ENCODE measurements at places on chromosomes 1 and 21.

- DNase-seq, result no peak
Measured at GRCh38 chr1:17207540-17207939, 2.6 kb downstream of the PADI1 start.

GRCh38 chr1:117886101-117886795, 43.2 kb downstream of the GDAP2 start:
- no peak for DNase-seq

DNA sequence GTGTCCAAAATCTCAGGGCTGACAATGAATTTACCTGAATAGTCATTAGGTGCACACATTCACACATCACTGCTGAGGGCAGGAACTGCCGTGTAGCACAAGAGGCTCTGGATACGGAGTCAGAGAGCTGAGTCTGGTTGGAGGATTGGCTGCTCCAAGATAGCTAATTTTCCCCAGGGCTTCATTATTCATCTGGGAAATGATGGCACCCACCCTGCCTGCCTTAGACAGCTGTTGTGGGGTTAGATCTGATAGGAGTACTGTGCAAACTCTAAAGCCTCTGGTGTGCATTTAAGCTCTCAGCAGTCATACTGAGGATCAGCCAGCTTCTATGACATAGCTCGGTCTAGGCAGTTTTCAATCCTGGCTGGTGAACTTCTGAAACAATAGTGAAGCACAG, 67.0 kb downstream of the LMX1A start:
- peak; percentile 38 for DNase-seq

- DNase-seq, result no peak
Measured at GRCh38 chr1:172801771-172802322, 142.9 kb downstream of the FASLG start.

- DNase-seq, result no peak
Measured at GRCh38 chr21:43717967-43718871, 710 bp upstream of the PDXK start.

GRCh38 chr1:115838431-115839028, 2.4 kb downstream of the NHLH2 start:
- peak; percentile 64 for DNase-seq

- peak; percentile 35 for DNase-seq
Measured at GRCh38 chr1:26853156-26853555, 9.8 kb upstream of the SFN start.

- no peak for DNase-seq
Measured at GRCh38 chr1:170590921-170591705, 59.1 kb downstream of the GORAB start.

DNA sequence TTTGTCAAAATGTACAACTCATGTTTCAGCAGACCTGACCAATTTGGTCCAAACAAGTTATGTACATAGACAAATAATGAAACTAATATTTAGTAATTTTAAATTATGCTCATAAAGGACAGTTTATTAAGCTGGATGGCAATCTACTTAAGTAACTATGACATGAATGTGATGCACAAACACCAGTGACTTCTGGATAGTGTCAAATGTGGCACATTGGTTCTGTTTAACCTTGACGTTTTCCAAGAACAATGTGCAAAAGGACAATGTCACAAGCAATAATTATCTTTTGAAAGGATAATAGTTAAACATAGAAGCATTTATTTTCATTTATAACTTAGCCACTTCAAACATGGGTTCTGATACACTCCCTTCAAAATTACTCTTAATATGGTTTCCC, 80.0 kb downstream of the TRIM33 start:
- no peak for DNase-seq

- DNase-seq, result no peak
Measured at GRCh38 chr1:15948091-15948591, 27.8 kb downstream of the ZBTB17 start.

GRCh38 chr1:19154876-19155275, 55.2 kb downstream of the UBR4 start:
- DNase-seq, result no peak

GRCh38 chr1:3038571-3039181, 17.4 kb downstream of the ACTRT2 start:
- DNase-seq, result no peak

GRCh38 chr1:43039228-43040055, 80.8 kb upstream of the SLC2A1 start:
- DNase-seq, result no peak

GRCh38 chr1:41241749-41242341, at the start of gene SCMH1:
Gene SCMH1, minus strand, starts transcription at chr1:41242306. Its CDS starts 56,173 bp downstream, at chr1:41186133.
- DNase-seq, result peak; percentile 87

- DNase-seq, result no peak
Measured at GRCh38 chr1:183124259-183124658, 61.8 kb upstream of the LAMC2 start.

DNA sequence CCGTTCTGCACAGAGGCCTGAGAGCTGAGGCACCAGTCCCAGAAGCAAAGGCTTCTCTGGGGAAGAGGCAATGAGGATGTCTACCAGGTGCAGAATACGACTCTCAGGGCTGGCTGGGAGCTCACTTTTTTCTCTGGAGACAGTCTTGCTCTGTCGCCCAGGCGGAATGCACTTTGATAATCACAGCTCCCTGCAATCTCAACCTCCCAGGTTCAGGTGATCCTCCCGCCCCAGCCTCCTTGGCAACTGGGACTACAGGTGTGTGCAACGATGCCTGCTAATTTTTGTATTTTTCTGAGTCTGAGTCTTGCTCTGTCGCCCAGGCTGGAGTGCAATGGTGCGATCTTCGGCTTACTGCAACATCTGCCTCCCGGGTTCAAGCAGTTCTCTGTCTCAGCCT, 17.6 kb downstream of the NADK start:
- DNase-seq, result no peak

DNA sequence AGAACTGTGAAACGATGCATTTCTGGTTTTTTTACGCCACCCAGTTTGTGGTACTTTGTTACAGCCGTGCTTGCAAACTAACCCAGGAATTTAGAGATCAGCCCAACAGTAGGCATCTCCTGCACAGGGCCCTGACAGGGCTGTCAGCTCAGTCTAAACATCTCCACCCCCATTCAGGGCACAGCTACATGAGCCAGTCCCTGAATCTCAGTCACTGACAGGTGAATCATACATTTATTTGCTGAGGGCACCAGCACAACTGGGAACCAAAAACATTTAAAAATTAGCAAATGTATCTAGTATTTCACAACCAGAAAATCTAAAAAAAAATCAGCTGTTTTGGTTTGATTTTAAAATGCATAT, 30.7 kb downstream of the PRDX6 start:
- DNase-seq, result no peak

DNA sequence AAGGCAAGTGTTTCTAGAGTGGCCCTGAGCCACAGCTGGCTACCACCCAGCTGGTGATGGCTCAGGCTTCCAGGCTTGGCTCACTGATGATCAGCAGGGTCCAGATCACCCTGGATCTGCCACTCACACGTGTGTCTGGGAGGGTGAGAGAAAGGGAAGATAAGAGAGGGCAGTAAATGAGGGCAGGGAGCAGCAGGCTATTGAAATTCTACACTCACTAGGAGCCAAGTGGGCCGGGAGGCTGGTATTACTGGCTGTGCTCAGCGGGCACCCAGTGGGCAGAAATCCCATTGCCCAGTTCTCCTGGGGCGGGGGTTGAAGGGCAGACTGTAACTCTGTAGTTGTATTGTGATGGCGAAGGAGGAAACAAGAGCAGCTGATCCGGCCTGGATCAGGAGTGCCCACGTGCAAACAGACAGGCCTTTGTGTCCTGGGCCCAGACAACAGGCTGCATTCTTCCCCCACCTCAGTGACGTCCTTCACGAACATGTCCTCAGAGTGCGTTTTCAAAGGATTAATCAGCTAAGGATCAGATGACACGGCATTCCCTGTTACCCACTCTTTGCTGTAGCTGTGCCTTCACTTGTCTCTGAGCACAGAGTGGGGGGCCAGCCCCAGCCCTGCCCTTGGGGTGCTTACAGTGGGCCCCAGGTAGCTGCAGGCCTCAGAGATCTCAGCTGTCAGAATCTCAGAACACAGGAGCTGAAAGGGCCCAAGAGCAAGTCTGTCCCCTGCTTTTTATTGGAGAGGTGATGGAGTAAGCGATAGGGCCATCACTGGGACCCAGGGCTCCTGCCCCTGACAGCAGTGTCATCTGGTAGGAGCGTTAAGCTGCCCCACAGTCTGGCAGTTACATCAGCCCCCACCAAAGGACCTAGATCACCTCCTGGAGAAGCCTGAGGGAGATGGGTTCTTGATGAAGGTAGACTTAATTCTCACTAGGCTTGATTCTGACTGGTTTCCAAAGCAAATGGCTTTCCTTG, 60.5 kb downstream of the ATP1A1 start:
- DNase-seq, result no peak

DNA sequence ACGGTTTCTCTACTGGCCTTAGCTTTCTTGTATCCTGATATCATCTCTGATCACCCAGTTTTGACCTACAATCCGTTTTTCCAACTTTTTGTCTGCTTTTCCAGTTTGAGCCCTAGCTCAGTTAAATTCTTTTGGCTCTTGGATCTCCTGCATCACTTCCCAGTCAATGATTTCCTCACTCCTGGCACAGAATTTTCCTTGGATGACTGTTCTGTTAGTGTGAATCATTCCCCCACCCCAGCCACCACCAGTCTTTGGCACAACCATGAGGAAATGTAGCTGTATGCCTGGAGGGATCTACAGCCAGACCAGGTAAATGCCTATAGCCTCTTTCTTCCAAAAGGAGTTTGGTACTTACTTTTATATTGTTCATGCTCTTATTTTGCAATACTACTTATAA, 187.2 kb upstream of the PTGFR start:
- no peak for DNase-seq

DNA sequence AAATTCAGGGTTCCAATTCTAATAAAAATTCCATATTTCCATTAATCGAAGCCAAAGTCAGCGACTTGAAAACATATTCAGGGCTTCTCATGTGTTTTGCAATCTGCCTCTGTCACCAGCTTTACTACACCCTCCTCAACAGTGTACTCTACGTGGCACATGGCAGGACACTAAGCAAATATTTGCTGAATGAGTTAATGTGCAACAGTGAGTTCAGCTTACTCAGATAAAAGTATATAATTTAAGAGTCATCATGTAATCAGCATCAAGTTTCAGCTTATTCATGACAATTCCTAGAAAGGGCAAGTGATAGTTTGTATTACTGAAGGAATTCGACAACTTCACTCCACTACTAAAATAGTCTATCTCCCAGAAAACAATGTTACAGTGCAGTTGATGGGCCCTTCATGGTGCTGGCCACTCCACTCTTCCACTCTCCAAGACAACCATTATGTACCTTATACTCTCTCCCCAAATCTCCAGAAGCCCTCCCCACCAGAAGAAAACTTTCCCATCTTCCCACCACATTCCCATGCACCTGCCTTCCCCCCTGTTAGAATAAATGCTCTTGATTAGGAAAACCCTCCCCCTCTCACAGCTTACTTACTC, 97.3 kb downstream of the TTLL7 start:
- no peak for DNase-seq

DNA sequence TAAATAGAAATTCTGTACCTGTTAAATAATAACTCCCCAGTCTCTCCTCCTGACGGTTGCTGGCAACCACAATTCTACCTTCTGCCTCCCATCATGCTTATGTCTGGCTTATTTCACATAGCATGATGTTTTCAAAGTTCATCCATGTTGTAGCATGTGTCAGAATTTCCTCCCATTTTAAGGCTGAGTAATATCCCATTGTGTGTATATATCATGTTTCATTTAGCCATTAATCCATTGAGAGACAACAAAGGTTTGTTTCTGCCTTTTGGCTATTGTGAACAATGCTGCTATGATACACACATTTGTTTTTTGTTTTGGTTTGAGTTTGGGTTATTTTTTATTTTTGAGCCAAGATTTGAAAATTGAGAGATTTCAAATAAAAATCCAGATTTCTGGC, 72.0 kb downstream of the LBR start:
- no peak for DNase-seq

- peak; percentile 36 for DNase-seq
Measured at GRCh38 chr1:154886281-154887015, 16.4 kb upstream of the KCNN3 start.

DNA sequence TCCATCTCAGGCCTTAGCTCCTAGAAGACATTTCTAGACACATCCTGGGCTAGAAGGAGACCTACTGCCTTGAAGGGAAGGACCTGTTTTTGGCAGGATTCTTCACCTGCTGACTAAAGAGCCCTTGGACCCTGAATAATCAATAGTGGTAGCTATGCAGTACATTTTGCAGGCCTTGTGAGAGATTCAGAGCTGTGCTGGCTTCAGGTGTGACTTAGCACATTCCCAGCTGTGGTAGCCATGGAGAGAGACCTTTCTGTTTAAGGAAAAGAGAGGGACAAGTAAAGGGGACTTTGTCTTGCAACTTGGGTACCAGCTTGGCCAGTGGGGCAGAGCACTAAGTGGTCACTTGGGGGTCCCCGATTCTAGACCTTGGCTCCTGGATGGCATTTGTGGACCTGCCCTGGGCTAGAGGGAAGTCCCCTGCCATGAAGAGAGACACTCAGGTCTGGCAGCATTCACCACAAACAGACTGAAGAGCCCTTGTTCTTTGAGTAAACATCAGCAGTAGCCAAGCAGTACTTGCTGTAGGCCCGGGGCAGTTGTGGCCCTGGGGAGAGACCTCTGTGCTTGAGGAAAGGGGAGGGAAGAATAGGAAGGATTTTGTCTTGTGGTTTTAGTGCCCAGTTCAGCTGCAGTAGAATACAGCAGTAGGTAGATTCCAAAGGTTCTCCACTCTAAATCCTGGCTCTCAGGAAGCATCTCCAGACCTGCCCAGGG, 26.2 kb upstream of the CD1A start:
- no peak for DNase-seq

- no peak for DNase-seq
Measured at GRCh38 chr21:42319851-42320572, 4.8 kb upstream of the TFF3 start.

DNA sequence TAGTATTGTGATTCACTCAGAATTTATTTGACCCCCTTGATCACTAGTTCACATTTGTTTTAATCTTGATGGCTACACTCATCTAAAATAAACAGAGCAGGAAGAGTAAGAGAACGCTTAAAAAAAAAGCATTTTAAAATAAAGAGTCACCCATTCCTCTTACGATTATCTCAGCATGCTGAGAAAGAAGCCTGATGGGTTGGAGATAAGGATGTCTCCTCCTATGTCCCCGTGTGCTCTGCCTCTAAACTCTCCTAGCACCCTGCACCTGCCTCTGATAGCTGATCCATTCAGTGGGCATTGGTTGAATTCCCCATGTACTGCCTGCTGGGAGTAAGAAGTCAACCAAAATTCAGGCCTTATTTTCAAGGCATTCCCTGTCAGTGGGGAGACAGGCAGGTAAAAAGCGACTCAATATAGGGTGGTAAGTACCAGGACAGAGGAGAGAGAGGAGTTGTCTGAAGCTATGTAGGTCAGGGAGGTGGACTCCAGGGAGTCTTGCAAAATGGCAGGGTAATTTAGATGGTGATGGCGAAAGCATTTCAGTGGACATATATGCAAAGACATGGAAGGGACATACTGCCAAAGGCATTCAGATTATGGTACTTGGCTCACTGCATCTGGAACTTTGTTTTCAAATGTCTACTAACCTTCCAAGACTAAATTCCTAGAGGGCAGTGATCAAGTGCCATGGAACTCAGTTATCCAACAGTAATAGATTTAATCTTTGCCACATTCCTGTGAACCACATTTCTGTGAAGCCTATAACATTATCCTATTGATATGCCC, 18.4 kb downstream of the ELAVL4 start:
- no peak for DNase-seq

GRCh38 chr1:26003262-26003661, 5.4 kb upstream of the PAFAH2 start:
- DNase-seq, result no peak

GRCh38 chr1:184695023-184695422, 59.6 kb downstream of the EDEM3 start:
- no peak for DNase-seq

All from NCI-H526 (cell line).